Activated T-cell treated with anti-CD3 and anti-CD28 coated beads, Interleukin-2, amount 50 U/mL, for 72 hours (primary cell): ENCODE measurements at places on chromosomes 3 and 15.

DNA sequence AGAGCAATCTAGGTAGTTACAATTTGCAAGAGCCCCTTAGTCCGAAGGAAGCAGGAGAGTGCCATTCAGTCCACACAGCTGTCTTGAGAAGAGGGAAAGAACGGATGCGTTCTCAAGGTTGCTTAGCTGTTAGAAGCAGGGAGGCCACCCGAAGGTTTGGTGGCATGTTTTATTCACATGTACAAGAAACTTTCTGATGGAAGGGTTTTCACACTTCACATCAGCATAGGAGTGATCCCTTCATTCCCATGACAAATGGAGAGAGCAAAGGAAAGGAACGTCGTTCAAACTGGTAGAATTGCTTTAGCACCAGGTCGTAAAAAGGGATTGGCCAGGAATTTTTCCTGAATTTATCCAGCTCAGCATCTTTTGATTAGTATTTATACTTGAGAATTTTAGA is 53.5 kb downstream of the TRIM71 start:
- DNase-seq: no peak

- no peak for DNase-seq
Observed at GRCh38 chr15:76196269-76197231, 114.7 kb downstream of the ETFA start.

GRCh38 chr15:79846539-79846938 is 50.3 kb downstream of the MTHFS start:
- no peak for DNase-seq

- no peak for DNase-seq
Observed at GRCh38 chr15:85520650-85521049, 140.2 kb downstream of the AKAP13 start.

DNA sequence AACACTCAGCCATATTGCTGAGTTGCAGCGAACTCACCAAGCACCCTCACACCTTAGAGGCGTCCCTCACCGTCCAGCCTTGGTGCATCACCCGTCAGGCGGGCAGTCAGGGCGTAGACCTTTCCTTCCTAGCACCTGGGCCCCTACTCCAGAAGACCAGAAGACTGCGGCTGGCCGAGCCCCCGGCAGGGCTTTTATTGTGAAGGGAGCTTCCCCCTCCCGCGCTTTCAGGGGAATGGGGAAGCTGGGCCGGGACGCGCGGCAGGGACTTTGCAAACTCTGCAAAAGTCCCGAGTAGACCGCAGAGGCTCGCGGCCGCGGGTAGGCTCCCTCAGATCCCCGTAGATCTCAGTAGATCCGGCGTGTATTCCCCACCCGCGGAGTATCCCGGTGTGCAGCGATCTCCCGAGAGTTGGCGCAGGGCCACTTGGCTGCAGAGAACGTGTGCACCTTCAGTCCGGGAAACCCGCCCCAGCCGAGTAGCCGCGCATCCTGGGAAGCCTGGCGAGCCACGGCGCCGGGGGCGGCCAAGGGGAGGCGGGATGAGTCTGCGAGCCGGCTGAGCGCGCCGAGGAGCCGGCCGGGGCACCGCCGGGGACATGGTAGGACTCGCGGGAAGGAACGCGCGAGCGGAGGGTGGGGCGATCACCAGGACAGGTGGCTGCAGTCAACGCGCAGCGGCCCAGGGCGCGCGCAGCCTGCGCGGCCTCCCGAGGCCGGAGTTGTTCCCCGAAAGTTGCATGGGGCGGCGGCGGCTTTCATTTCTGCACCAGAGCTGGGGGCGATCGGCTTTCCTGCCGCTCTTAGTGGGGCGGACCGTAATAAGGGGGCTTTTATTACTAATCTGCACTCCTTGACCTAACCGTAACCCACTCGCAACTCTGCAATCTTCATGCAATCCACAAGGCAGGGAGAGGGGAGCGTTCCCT is at the start of gene GASK1A:
Gene GASK1A, plus strand, starts transcription at position 268 of the 929 bp plus-strand sequence. Its CDS starts 332 bp downstream, at position 600.
- DNase-seq: peak; percentile 18

- DNase-seq: no peak
Observed at GRCh38 chr3:47394881-47395280, 14.1 kb downstream of the PTPN23 start.

GRCh38 chr15:33094336-33094735 is 100.2 kb downstream of the FMN1 start:
- DNase-seq: no peak

- DNase-seq: no peak
Observed at GRCh38 chr3:84683493-84683892, 275.3 kb upstream of the CADM2 start.

DNA sequence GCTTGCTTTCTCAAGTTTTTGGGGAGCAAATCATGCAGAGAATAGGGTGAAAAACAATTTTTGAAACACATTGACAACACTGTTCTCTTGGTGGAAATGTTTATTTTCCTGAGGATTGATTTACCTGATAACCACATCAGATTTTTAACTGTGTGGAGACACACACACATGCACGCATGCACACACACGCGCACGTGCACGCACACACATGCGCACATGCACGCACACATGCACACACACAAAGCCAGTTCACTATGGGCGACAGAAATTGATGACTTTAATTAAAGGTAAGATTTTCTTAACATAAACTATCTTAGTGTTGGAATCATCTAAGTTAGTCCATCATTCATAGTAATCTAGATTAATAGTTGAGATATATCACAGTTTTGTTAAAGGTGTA is 15.3 kb downstream of the LMLN start:
- no peak for DNase-seq

GRCh38 chr3:146796078-146796477 is 190.9 kb upstream of the PLSCR5 start:
- no peak for DNase-seq

- no peak for DNase-seq
Observed at GRCh38 chr3:50271314-50271936, 2.5 kb downstream of the SEMA3B start.

- no peak for DNase-seq
Observed at GRCh38 chr3:122986693-122987179, 40.8 kb downstream of the SEMA5B start.

DNA sequence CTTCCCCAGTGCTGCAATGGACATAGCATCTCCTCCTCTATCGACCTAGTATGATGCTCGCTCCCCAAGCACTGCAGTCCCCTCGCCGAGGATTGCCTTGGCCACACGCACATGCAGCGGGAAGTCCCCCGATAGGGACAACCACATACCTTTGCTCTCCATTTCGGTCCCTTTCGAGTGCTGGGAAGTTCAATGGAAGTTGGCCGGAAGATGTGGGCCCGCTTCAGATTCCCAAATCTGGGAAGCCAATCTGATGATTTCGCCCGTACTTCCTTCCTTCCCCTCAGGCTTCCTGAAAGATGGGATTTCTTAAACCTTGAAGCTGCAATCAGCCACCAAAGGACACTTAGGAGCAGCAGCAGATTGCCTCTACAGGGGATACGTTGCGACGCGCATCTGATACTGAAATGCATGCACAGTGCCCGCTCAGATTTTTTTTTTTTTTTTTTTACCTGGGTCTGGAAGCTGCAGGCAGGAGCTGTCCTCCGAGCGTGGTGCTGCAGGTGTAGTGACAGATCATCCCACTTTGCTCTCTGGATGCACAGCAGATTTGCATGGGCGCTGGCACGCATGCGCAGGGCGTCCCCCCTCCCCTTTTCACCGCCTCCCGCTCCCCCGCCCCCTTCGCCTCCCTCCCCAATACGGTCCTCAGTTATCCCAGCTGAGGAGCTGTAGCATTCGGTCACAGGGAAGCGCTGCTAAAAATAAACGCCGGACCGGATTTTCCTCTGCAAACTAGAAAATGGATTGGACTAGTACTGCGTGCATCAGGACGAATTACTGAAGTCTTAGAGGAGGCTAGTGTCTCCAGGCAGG is at the start of gene FGF12:
Gene FGF12, minus strand, starts transcription at position 510 of the 816 bp plus-strand sequence.
- no peak for DNase-seq

DNA sequence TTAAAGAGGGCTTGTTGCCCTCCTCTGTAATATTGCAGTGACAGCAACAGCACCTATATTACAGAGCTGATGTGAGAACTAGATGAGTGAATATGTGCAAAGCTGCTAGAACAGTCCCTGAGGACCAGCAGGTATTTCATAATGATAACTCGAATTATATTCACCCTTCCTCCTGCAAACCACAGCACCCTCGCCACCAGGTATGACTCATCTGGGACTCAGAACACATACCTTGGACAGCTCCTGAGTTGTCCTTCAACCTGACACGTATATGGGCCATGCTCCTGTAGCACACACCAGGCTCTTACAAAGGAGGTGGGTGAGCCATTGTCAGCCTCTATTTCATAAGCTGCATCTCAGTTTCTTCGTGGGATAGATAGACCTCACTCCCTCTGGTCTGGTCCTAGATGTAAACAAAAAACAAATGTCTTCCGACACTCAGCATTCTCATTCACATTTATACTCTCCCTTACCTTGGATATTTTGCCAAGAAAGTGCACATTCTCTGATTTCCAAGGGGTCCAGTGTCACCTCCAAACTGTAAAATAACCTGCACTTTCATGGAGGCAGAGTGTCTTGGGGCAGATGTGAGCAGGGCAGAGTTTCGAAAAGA is 124.5 kb downstream of the TLE3 start:
- peak; percentile 56 for DNase-seq

DNA sequence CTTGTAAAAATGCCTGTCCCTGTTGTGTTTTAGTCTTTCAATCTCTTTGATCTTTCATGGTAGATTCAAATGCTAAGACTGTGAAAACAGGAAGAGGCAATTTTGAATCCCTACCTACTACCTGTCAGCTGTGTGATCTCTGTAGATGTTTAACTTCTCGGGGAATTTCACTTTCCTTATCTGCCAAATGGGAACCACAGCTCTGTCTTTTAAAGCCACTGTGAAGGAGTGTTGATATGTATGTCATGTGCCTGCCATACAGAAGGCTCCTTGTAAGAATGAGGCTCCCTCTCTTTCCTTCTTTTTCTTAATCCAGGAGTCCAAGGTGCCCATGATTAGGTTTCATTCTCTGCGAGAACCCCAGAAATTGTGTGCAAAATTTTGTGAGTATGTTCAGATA is 139.6 kb upstream of the ADAMTS9 start:
- DNase-seq: no peak

DNA sequence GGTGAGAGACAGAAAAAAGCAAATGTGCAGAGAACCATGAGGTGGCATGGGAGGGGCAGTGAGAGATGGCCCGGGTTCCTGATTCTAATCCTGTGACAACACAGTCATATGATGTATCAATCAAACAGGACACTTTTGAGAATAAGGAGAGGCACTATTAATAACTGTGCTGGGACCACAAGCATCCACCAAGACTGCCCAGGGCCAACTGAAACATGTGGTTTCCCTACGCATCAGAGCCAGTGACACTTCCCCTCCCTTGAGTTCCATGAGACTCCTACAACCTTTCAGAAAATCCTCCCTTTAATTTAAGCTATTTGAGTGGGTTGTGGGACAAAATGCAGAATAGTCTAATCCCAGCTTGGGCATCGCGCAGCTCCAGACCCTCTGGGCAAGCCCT is 17.4 kb downstream of the SH3BP5 start:
- DNase-seq: no peak

GRCh38 chr3:17052363-17052762 is 167.6 kb downstream of the PLCL2 start:
- no peak for DNase-seq

- peak; percentile 75 for DNase-seq
Observed at GRCh38 chr3:50550079-50550736, 17.3 kb downstream of the C3orf18 start.

DNA sequence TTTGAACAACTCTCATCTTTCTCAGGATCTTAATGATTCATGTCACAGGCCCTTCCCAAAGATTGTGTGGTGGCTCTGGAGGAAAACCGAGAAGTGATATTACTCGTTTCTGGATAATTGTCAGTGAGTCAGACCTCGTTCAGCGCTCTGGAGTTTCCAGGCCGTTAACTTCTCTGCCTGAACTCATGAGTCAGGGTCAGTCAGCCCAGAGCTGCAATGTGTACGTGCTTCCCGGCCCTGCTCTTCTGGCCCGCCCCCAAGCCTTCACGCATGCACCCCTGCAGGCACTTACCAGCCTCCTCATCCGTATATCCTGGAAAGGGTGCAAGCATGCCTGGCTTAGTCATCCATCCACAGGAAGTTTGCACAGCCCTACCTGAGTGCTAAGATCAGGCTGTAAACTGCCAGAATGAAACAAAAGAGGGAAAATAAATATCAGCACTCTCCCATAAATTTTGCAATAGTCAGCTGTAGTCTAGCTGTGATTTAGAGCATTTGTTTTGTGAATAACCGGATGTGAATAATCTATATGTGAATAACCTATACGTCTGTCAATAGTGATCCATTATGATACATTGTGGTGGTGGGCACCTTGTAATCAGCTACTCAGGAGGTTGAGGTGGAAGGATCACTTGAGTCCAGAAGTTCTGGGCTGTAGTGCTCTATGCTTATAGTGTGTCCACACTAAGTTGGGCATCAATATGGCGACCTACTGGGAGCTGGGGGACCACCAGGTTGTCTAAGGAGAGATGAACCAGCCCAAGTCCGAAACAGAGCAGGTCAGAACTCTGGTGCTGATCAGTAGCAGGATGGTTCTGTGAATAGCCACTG is 35.3 kb upstream of the SEMA4B start:
- DNase-seq: peak; percentile 65

GRCh38 chr3:169841171-169841570 is 28.5 kb upstream of the LRRC34 start:
- no peak for DNase-seq

DNA sequence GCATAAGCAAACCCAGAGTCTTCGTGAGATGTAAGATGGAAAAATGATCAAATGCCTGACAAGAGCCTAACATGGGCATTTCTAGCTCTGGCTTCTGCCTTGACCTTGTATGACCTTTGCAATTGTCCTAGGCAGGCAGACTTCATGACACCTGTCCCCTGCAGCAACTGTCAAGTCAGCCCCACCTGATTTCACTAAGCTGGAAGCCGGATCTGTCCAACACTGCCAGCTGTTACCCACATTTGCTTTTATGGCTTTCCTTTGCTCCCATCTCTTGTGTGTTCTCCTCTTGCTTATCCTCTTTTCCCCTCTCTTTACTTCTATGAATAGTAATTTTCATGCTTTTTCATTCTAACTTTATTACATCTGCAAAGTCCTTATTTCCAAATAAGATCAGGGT is 48.5 kb upstream of the TNIK start:
- DNase-seq: no peak

GRCh38 chr3:87045473-87045872 is 54.5 kb upstream of the VGLL3 start:
- DNase-seq: no peak

- DNase-seq: no peak
Observed at GRCh38 chr3:53188136-53188685, 27.2 kb downstream of the PRKCD start.
